Activated CD8-positive, alpha-beta memory T cell treated with anti-CD3 and anti-CD28 coated beads, Interleukin-2, amount 50 U/mL, for 48 hours (primary cell): ENCODE measurements at places on chromosomes 4 and X.
A peak's percentile ranks its signal among the peaks of the same experiment; 100 is the strongest.

DNA sequence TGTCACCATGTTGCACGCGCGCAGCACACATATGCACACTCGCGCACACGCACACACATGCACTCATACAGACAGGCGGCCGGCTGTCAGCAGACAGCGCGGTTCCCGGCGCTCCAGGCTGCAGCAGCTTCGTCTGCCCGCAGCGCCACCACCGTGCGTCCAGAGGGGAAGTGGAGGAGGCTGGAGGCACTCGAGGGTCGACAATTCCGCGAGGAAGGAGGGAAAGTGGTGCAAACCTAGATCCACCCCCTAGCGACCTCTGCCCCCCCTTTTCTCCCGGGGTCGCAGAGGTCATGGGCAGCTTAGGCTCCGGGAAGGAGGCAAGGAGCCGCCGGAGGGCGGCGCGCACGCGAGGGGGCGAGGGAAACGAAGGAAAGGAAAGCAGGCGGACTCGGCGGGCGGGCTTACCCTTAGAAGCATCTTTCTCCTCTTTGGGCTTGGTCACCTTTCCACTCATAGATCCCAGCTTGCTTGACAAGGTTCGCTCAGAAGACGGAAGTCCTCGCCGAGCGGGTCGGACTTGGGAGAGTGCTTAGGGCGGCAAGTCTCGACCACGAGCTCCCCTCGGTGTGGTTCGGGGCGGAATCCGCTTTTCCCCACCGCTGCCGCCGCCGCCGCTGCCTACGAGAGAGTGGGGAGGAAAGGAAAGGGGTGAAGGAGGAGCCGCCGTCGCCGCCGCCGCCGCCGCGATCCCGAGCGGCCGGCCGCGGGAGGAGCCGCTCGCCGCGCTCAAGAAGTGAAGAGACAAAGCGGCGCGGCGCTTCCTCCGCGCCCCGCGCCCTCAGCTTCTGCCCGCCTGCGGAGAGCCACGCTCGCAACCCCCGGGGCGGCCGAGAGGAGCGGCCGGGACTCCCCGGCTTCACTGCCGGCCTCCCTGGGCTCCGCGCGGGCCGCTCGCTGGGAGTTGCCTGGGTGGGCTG is 326.6 kb upstream of the F9 start:
- no peak for DNase-seq

GRCh38 chr4:42713391-42713790 is 56.5 kb upstream of the ATP8A1 start:
- DNase-seq: no peak

- peak; percentile 78 for DNase-seq
Measured at GRCh38 chrX:54921427-54922021, 900 bp downstream of the TRO start.

DNA sequence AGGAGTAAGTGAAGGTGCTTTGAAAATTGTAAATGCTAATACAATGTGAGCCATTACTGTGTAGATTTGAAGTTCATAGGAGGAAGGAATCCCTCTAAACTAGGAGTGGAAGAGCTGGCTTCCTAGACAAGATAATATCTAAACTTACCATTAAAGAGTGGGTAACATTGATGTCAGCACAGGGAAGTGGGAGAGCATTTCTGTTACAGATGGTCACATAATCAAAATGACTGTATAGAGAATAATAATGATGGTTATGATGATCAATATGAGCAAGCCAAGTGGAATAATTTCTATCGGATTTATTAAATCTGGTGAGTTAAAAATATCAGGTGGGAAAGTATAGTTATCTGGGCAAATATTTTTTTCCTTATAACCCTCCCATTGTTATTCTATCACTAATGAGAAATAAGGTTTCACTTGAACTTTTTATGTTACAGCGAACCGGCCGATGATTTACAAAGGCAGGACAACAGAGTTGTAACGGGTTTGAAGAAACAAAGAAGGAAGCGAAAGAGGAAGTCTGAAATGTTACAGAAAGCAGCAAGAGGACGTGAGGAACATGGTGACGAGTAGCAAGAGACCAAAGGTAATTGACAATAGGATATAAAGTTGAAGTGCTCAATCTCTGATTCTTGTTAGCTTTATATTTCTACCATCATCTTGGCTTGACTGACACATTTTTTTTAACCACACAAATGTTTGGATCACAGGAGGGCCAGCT is 43.5 kb downstream of the FMR1NB start:
- no peak for DNase-seq

DNA sequence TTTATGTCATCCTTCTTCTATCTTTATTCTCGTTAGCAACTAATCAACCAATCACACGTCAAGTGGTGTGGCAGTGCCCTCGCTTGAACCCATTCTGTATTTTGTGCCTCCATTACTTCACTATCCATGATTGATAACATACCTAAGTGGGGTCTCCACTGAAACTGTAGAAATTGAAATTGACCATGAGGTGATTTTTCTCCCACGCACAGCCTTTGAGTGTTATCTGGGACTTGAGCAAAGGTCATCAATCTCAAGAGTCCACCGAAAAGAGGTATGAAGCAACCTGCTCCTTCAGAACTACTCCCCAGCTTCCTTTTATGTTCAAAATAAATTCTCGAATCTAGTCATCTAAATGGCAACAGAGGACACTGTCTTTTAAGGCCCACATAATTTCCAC is 111.1 kb downstream of the SCD5 start:
- DNase-seq: no peak

GRCh38 chr4:5824635-5825034 is 68.3 kb downstream of the CRMP1 start:
- DNase-seq: no peak

DNA sequence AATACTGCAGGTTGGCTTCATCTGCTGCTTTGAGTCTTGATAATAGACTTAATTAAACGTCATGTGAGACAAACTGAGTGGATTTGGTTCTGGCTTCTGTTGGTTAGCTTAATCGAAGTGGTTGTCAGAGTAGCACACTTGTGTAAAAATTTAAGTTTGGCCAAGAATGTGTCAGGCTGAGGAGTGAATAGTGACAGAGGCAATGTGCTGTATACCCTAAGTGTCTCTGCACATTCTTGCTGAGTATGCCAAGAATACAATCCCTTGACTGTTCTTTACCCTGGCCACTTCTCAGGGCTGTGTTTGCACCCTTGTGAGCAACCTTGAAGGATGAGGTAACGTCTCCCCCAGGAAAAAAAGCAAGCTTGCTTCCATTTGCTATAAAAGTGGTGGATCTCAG is 14.9 kb downstream of the RPS3A start:
- DNase-seq: no peak

GRCh38 chr4:147409350-147409749 is 71.5 kb upstream of the EDNRA start:
- no peak for DNase-seq
